ENCODE measurements at places on chromosomes 7 and 10.

DNA sequence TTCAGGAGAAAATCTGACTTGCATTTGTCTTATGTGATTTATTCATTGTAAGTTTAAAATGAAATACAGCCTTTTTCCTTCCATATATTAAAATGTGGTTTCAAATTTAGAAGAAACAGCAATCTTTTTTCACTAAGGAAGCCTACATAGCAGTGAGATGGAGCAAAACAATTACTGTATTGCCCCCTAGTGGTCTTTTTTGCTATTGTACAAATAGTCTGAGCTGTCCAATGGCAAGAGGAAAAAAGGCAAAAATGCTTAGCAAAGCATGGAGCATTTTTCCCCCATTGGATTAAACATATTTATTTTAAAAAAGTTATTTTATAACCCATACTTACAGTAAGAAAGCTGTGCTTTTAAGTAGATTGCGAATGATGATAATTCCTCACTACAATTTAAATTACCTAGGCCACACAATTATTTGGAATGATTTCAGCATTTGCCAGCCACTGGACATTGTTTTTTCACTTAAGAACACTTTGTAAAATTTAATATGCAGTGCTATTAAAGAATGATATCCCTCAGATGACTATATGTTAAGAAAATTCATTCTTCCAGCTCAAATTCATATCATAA, 119.5 kb downstream of the CPED1 start:
- DNase-seq: no peak

DNA sequence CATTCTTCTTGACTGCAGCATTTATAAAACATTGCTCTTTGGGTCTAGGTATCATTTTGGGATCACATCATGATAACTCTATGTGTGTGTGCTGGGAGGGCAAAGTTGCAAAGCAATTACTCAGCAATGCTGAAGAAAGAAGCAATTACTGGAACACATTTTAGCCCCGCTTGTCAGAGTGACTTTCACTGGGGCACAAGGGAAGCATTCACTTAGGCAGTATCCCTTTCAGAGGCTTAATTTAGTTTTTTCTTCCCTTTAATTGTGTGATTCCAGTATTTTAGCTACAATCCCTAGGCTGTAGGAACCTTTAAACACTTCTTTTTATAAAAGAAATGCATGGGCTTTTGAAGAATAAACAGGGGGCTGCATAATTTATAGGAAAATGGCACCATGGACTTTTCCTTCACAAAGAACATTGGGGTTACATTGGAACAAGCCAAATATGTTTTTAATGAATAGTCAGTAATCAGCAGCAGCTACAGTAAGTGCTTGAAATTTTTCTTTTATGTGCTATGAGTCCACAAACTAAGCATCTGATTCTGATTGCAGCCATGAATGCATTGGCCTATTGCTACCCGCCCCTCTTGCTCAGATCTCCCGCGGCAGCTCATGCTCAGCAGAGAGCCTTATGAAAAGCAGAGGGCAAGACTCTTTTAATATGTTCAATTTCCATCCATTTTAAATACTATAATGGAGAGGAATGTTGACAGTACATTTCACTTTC, 51.2 kb upstream of the NXPH1 start:
- no peak for DNase-seq

DNA sequence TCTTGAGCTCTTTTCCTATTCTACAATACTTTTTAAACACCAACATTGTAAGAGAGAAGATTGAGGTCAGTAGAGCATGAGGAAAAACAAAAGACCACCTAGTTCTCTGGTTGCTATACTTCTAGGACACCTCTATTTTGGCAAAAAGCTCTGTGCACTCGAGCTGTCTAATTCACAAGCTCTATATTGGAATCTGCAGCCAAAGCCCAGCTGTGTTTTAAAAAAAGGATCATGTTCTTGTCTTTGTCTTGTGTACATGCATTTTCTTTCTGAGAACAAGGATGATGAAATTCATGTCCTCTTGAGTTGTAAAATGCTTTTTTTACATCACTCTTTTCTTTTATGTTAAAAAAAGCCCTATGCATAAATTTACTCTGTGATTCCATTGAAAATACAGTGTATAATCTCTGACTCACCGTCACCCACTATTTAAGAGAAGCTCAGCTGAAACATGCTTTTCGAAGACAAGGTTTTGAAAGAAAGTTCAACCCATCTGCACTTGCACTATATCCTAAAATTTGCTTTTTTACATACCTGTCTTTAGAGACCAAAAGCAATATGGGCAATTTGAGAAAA, 215.5 kb upstream of the VSTM2A start:
- no peak for DNase-seq

- no peak for DNase-seq
Measured at GRCh38 chr7:114819616-114820362, 102.1 kb upstream of the MDFIC start.

GRCh38 chr7:84722086-84722485, 464.8 kb downstream of the SEMA3D start:
- DNase-seq: no peak

DNA sequence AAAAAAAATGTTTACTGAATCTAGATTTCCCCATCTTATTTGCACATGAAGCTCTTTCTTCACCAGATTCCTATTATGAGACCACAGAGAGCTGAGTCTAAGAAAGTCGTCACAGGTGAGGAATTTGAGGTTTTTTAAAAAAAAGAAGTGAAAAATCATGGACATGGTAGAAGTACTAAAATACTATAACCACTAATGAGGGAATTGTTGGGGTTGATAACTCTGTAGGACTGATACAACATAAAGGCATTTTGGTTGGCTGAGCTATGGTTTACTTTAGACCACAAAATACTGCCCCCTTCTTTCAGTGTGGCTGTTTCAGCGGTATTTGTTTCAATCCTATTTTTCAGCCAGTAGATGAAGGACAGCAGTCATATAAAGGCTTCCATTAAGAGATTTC, 1111.3 kb downstream of the TYW1 start:
- DNase-seq: no peak

DNA sequence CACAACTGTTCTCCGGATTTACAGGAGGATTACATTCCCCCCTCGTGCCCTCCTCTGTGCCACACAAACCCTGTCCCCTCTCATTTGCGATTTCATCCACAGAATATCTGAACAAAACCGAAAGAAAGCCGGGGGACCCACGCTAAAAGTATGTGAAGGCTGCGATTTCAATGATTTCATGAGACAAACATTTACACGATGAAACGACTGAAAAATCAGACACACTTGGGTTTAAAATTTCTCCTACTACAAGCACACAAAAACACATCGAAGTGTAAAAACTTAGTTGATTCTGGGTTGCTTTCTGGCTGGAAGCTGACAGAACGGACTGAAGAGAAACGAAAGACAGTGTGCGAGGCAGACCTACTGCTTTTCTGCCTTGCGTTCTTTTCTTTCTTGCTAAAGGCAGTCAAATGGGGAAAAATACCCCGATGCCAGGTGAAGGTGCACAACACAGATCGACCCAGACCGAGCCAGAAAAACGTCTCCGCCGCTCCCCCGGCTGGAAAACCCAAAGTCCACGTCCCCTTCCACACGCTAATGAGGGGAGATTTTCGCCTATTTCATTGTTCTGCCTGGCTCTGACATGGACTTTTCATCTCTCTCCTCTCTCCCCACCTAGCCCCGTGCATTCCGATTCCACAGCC, 1.2 kb downstream of the HIPK2 start:
- DNase-seq: no peak

DNA sequence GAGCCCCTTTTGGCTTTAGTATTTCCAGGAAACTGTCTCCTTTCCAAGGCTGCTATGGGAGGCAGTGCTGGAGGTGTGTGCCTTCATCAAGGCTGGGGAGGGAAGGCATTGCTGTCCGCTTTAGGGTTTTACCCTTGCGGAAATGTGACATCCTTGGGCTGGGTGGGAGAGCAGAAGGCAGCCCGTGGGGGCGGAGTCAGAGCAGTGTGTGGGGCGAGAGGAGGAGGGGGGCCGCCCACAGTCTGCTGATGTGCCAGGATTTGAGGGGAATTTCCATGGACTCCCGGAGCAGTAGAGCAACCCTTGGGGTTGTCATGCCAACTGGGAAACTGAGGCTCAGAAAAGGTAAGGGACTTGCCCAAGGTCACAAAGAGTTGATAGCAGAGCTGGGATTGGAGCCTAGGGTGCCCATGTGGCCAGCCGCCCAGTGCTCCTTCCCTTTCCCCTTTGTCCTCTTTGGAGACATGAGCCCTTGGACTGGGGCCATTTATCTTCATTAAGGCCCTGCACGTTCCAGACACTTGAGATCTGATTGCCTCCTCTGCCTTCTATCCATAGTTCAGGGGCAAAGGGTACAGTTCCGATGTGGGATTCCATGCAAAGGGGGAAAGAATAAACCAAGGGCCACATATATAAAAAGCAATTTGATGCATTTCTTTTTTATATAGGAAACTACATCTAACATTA, 22.2 kb downstream of the TSPAN15 start:
- DNase-seq: no peak

DNA sequence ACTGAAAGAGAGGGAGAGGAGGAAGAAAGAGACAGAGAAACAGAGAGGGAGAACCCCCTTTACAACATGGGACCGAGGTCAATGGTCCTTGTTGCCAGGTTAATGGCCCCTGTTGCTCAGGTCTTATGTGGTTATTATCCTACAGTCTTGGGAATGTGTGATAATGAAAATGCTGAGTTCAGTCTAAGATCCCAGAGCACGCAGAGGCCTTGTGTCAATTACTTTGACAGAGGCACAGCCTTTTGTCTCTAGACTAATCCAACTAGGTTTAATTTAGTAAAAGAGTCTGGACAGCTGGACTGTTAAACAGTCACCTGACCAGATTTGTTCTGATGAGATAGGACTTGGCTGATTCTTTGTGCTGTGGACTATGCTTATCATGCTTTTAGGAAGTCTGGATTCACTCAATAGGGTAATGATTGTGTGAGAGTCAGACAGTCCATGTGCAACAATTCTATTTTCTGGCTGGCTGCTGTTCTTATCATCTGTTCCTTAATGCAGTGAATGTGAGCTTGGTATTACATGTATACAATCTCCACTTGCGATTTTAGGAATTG, 157.4 kb upstream of the MAGI2 start:
- DNase-seq: no peak

GRCh38 chr7:43553999-43554398, 28.9 kb upstream of the STK17A start:
- DNase-seq: no peak

DNA sequence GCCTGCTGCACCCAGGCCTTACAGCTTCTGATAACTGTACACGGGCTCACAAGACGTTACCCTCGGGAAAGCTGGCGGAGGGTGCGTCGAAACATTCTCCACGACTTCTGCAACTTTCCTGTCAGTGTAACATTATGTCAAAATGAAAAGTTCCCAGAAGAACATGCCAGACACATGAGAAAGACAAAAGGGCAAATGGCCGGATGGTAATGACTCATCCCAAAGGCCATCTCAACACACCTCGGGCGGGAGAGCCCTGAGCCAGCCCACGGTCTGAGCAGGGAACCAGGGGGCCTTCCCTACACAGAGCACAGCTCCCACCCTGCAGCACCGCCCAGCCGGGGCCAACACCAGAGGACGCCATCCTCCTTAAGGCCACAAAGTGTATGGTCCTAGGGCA, 118.7 kb downstream of the MAD1L1 start:
- no peak for DNase-seq

GRCh38 chr7:151869455-151869854, 7.5 kb downstream of the PRKAG2 start:
- DNase-seq: no peak

- DNase-seq: no peak
Measured at GRCh38 chr10:26361971-26362370, 76.2 kb upstream of the APBB1IP start.

- no peak for DNase-seq
Measured at GRCh38 chr7:2637505-2638223, 5.9 kb downstream of the TTYH3 start.

- no peak for DNase-seq
Measured at GRCh38 chr7:38592737-38593288, 38.4 kb downstream of the AMPH start.

GRCh38 chr7:29924684-29925083, 64.9 kb downstream of the SCRN1 start:
- DNase-seq: no peak

DNA sequence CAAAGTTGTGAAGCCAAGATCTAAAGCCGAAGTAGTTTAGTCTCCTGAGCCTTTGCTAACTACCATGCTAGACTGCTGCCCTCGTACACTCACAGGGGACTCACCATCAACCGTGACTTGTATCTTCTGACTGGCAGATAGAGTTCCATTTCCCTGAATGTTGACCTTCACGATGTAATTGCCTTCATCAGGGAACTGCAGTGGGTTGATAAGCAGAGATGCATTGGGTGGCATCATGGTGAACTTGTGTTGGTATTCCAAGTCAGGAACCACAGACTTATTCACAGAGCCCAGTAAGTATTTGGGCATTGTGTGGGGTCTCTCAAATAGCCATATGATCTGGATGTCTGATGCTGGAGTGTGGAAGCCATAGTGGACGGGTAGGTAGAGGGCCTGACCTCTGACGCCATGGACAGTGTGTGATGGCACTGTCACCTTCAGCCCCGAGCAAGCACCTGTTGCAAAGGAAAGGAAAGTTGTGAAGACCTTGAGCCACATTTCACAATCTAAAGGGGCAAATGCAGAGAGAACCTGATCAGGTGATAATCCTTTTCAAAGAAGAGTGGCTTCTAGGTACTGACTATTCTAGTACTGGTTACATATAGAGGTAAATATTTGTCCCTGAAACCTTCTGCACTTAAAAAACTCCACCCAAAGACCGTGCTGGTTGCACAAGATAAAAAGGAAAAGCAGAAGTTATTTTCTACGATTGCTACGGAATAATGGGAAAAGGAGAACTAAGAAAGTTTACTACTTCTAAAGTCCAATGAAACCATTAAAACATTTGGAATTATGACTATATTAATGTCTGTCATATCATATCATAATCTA, 7.1 kb downstream of the HEPACAM2 start:
- no peak for DNase-seq

DNA sequence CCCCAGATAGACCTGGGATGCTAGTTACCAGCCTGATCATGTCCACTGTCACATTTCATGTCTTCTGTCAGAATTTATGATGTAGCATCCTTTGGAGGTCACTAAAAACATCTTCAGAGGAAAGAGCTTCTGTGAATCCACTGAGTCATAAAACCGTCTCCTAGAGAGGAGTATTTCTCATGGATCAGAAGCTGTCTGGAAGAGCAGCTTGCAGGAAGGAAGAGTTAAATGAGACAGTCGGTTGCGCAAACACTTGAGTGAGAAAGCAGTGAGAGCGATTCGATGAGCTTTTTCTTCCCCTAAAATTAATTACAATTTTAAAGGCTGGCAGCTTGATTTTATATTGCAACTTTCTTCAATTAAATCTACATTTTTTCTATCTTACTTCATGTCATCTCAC, 47.2 kb upstream of the WDR11 start:
- no peak for DNase-seq

- DNase-seq: no peak
Measured at GRCh38 chr7:77993838-77994237, 195.3 kb downstream of the PHTF2 start.

DNA sequence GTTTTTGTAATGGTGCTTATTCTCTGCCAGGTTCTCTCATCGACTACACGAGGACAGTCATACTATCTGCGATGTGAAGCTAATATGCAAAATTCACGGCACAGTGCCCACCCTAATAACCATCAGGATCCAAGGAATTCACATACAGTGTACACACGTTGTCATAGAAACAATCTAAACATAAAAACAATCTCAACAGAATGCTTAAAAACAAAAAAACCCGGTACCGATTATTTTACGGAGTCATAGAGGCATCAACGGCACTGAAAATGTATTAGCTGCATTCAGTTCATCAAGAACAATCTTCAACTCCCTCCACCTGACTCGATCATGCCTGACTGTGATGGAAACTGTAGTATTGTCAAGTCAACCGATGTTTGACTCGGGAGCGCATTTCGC, 628 bp downstream of the MRPS33 start:
- no peak for DNase-seq

Data from ureter (tissue), 1 donor.